ENCODE measurements at places on chromosomes 6 and 20.

GRCh38 chr20:55252521-55252920, 752.8 kb downstream of the CBLN4 start:
- DNase-seq: no peak

GRCh38 chr6:154223296-154223695, 133.3 kb downstream of the IPCEF1 start:
- no peak for DNase-seq

DNA sequence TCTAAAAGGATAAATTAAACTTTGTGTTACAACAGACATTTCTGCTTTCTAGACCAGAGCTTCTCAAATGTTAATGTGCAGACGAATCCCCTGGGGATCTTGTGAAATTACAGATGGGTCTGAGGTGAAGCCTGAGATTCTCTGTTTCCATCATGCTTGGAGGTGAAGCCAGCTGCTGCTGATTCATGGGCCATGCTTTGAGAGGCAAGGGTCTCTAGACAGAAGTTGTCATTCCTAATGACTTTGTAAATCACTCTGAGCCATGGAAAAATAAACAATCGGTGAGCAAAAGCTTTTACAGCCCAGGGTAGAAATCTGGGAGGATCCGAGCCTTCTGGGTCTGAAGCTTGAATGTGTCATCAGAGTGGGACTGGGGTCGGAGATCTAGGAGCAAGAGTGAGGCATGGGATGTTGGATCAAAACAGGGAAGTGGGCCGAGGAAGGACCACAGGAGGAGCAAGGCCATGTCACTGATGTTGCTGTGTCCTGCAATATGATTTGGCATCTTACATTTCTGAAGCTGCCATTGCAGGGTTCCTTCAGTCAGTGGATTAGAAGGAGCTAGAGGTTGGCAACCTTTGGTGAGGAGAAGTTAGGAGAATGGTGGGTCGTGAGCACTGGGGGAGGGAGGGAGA, 77.3 kb downstream of the TRMT11 start:
- peak; percentile 23 for DNase-seq

DNA sequence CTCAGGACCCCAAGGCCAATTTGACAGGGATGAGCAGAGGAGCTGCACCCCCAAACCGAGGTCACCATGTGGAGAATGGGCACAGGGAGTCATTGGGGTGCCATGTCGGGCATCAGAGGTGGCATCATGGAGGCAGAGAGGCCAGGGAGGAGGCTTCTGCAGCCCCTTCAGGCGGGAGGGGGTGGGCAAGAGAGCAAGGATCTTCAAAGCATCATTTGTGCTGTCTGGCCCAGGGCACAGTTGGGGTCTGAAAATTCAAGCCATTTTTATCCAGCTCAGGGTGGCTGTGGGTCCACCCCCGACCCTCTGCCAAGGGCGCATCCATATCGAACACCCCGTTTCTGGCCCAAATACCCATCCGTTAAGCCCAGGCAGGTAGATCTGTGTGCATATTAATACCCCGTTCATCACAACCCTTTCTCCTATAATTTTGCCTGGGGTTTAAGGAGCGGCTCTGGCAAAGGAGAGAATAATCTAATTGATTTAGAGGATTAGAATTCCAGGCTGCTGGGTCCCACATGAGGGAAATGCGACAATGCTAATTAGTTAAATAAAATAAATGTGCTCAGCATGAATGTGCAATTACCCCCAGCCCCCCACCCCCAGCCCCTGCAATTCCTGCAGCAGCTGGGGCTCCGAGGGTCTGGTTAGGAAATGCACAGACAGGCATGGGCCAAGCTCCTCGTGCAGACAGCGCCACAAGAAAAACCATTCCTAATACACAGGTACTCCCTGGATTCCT, 31.9 kb downstream of the VSTM2L start:
- no peak for DNase-seq

GRCh38 chr6:74912234-74912633, 293.6 kb downstream of the COL12A1 start:
- DNase-seq: peak; percentile 29

- DNase-seq: peak; percentile 78
These were observed 38.7 kb downstream of the GNAS start for GRCh38 chr20:58891086-58891717.

DNA sequence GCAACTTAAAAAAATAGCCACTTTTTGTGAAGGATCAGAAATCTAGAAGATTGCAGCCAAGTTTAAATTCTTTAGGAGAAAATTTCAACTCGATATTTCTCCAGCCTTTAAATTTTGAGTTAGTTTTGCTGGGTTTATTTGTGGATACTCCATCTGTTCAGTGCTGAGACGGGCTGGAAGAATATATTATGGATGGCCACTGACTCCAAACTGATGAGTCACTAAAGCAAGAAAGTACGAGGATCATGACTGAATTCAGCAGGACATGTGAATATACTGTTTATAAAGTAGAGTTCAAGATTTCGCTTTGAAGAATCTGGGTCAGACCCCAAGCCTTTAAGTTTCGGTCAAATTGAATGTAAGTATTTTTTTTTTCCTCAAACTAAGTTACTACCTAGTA, 199.5 kb downstream of the ADGRB3 start:
- no peak for DNase-seq

- DNase-seq: peak; percentile 72
These were observed 268.0 kb downstream of the TFAP2A start for GRCh38 chr6:10146715-10147451.

GRCh38 chr20:11445161-11445560, 472.5 kb upstream of the BTBD3 start:
- DNase-seq: no peak

- peak; percentile 47 for DNase-seq
These were observed 52.6 kb upstream of the MAFB start for GRCh38 chr20:40741507-40742106.

DNA sequence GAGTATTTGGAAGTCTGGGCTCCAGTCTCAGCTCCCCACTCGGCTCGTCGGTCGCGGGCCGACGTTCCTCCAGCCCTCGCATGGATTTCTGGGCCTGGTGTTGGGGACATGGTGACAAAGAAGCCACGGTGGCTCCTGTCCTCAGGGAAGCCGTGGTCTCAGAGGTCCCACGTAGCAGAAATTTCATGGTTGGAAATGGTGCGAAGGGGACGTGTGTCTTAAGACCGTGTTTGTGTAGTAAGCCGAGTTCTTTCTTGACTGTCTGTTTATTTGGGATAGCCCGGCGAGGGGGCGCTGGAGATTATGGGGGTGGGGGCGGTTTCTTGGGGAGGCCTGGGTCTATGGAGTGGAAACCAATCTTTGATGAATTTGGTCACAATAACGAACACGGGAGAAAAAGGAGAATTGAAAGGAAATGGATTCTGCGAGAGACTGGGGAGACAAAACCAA, 23.5 kb upstream of the MAP3K7 start:
- DNase-seq: peak; percentile 6

GRCh38 chr20:38387953-38388352, 41.7 kb downstream of the LBP start:
- no peak for DNase-seq

DNA sequence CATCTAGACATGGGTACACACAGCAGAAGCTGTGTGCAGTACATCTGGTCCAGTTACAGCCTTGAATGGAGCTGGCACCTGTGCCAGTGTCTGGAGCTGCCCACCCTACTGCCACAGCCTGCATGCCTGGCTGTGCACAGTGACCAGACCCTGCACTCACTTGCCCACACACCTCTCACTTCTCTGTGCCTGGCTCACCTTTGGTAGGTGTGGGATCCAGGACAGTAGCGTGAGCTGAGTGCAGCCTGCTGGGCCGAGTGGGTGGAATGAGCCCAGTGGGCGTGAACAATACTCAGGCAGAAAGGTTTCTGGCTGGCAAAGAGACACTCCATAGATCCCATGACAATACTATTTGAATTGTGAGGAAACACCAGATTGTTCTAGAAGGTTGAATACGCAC, 839.5 kb upstream of the FLRT3 start:
- DNase-seq: no peak

- peak; percentile 51 for DNase-seq
These were observed 35.9 kb upstream of the MYB start for GRCh38 chr6:135145063-135145800.

GRCh38 chr20:63216849-63217471, 1.0 kb upstream of the YTHDF1 start:
- DNase-seq: no peak

- no peak for DNase-seq
These were observed 60.7 kb downstream of the SIM1 start for GRCh38 chr6:100404051-100404450.

GRCh38 chr6:25175681-25176080, 103.5 kb upstream of the CARMIL1 start:
- no peak for DNase-seq

GRCh38 chr6:115914098-115914497, 146.6 kb downstream of the FRK start:
- no peak for DNase-seq

GRCh38 chr6:16148498-16148897, 19.6 kb downstream of the MYLIP start:
- DNase-seq: no peak

DNA sequence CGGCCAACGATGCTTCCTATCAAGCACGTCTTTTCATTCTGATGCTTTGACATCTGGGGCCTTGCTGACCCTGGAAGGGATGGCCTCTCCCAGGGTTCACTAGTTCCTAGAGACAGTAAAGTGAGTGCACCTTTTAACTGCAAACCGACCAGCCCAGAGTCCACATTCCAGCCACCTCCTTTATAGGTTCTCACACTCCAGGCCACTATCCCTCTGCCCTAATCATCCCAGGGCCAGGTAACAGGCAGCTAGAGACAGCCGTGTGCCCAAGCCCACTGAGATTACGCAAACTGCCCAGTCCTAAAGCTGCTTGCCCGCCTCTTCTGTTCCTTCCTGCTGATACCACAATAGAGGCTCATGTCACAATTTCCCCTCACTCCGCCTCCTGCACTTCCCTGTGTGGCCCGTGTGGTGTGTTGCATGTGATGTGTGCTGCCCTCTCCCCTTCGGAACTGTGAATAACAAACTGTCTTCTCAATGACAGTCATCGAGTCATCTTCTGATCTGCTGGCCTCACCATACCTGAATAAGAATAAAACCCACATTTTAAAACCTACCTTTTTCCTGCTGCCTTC, 123.7 kb upstream of the EXOC2 start:
- DNase-seq: no peak

DNA sequence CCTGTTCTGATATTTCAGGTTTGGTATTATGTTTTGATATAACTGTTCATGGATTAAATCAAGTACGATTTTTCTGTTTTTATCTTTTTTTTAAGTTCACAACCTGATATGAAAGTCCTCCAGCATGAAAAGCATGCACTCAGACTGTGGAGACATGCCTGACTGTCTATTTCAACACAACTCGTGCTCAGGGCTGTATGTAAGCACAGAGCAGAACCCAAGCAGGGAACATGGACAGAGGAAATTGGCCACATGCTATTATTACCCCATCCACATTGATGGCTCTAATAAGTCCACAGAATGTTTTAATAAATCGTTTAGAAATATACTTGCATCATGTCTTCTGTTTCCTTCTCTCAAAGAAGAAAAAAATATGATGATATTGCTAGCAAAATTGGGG, 730.4 kb downstream of the C6orf118 start:
- no peak for DNase-seq

- DNase-seq: no peak
These were observed 32.7 kb upstream of the SAMHD1 start for GRCh38 chr20:36984257-36984638.

DNA sequence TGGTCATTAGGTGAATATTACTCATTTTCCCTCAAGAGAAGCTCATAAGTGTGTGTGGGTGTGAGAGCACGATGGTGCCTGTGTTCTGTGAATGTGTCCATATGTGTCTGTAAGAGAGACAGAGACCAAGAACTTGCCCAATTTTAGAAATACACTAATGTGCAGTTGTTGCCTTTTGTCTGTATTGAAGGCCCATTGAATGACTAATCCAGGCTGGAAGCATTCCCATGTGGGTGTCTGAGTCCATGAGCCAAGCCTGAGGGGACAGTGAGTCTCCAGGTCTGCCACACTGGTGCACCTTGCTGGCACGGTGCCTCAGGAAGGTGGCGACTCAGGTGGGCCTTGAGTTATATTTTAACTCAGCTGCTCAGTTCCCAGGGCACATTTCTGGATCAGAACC, 25.5 kb upstream of the ASXL1 start:
- peak; percentile 58 for DNase-seq

DNA sequence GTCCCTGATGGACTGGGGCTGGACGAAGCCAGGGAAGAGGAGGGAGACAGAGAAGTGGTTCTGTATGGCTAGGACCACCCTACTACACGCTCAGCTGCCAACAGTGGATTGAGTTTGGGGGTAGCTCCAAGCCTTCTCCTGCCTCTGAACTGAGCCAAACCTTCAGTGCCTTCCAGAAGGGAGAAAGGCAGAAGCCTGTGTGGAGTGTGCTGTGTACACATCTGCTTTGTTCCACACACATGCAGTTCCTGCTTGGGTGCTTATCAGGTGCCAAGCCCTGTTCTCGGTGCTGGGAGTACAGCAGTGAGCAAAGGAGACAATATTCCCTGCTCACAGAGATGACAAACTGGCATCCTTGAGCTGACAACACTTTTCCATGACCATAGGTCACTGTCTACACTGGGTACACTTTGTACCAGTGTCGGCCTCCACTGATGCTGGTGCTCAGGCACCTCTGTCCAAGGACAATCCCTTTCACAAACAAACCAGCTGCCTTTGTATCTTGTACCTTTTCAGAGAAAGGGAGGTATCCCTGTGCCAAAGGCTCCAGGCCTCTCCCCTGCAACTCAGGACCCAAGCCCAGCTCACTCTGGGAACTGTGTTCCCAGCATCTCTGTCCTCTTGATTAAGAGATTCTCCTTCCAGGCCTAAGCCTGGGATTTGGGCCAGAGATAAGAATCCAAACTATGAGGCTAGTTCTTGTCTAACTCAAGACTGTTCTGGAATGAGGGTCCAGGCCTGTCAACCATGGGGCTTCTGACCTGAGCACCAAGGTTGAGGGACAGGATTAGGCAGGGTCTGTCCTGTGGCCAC, 11.3 kb upstream of the RBCK1 start:
- DNase-seq: no peak

GRCh38 chr6:396126-396520, 4.6 kb downstream of the IRF4 start:
- DNase-seq: no peak

DNA sequence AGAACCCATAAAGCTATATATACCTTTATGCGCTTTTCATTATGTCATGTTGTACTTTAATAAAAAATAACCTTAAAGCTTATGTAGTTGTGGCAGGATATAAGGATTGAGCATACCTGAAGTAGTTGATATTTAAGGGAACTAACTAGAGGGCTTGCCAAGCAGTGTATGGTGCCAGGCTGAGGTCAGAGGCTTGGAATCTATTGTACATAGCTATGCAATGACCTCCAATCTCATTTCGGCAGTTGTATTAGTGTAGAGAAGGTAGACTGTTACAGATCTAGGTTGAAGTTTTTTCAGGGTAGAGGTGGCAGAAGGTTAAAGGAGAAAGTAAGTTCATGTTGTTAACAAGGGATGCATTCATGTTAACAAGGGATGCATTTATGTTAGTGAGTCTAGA, 397.7 kb upstream of the HS3ST5 start:
- DNase-seq: peak; percentile 13

Data from EL (cell line).